Globus pallidus (tissue), 1 donor: ENCODE measurements at places on chromosomes 3 and 15.
A peak's percentile ranks its signal among the peaks of the same experiment; 100 is the strongest.

- no peak for DNase-seq
Measured at GRCh38 chr15:74858369-74858740, 14.8 kb downstream of the SCAMP2 start.

GRCh38 chr3:8266730-8267131 lies 234.9 kb upstream of the LMCD1 start:
- DNase-seq, result peak; percentile 31

GRCh38 chr3:27880969-27881892 lies 159.1 kb upstream of the EOMES start:
- DNase-seq, result no peak

GRCh38 chr3:138220788-138221187 lies 33.7 kb downstream of the ARMC8 start:
- DNase-seq, result no peak
